ENCODE measurements at places on chromosomes 11 and 22. TPM values are rescaled to one million over a fixed set of nuclear protein-coding genes. Genes with fewer than 3 reads are reported as not detected.

The NEFH gene
- 0.65 TPM for total RNA-seq

The KLHL35 gene
- 1.5 TPM for total RNA-seq

The C22orf31 gene
- not detected for total RNA-seq

The SLC1A2 gene
- not detected for total RNA-seq

The CASP5 gene
- total RNA-seq = not detected

The SCGB1D2 gene
- total RNA-seq = not detected

The TSGA10IP gene
- total RNA-seq = not detected

The C22orf42 gene
- total RNA-seq = not detected

The TBC1D22A gene
- 11.5 TPM for total RNA-seq

The SERPIND1 gene
- total RNA-seq = under 0.01 TPM

Measured in bladder microvascular endothelial cell (primary cell).